ENCODE measurements at places on chromosomes 11 and 22. TPM values are rescaled to one million over a fixed set of nuclear protein-coding genes. Genes with fewer than 3 reads are reported as not detected.

Gene OR10D3
- not detected for total RNA-seq

Gene IFITM10
- total RNA-seq: 1.2 TPM

Gene TRIM48
- not detected for total RNA-seq

Gene NRIP3
- 1.00 TPM for total RNA-seq

Gene TIMP3
- 23.9 TPM for total RNA-seq

Gene TESMIN
- total RNA-seq: 2.7 TPM

Data from nasal cavity respiratory epithelium epithelial cell of viscerocranial mucosa (primary cell).